ENCODE measurements at places on chromosomes 3 and 15.

DNA sequence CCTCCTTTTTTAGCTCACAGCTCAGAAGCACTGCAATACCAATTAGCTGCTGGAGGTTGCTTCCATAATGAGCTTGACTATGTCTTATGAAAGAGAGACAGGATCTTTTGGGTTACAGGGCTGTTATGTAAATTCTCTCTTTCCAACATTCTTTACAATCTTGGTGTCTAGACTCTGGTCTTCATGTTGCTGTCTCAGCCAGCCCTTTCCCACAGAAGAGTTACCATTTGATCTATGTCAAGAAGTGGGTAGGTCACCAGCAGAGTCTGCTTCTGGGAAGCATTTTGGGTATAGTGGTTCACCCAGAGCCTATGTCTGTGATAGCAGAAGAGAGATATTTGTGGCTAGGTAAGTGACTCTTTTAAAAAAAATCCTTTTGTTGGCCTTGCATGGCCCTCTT lies 234.5 kb downstream of the SATB1 start:
- no peak for DNase-seq

GRCh38 chr3:111676211-111677006 lies 81.3 kb upstream of the ZBED2 start:
- no peak for DNase-seq

DNA sequence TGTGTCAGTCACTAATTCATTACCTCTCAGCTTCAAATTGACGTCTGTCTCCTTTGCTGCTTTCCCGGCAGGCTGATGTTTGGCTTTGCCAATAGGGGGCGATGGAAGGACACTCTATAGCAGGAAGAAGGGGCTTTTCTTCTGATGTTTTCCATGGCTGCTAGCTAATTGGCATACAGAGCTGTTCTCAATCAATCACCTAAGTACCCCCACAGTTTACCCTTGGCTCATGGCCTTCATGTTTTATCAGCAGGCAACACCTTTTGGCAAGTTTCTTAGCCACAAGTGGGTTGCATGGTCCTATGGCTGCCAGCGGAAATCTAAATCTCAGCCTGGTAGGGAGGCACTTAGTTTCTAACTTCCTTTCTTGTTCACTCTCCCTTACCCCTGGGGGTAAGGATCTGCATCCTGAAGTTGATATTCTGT lies 45.0 kb downstream of the ESYT3 start:
- no peak for DNase-seq

GRCh38 chr15:78103406-78104118 lies 11.2 kb downstream of the SH2D7 start:
- DNase-seq, result no peak

DNA sequence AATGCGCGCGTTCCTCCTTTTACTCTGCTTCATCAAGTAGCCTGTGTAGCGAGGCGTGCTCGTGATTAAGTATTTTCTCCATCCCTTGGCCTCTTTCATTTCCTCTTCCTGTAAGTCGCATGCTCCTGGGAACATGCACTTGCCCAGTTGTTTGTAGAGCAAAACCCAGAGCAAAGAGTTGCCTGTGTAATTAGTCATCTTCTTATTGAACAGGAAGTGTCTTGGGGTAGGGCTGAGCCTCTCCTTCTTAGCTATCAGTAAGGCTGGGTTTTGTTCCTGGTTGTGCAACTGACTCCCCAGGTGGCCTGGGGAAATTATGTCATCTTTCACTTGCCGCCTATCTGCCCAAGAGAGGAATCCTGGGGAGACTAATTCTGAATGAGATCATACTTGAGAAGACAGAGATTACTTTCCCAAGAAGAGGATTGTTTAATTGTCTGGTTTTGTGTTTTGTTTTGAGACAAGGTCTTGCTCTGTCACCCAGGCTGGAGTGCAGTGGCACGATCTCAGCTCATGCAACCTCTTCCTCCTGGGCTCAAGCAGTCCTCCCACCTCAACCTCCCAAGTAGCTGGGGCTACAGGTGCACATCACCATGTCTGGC lies 14.9 kb downstream of the LIPH start:
- no peak for DNase-seq

GRCh38 chr15:39145854-39146625 lies 434.8 kb upstream of the THBS1 start:
- no peak for DNase-seq

- no peak for DNase-seq
Observed at GRCh38 chr3:33746416-33747116, 28.5 kb upstream of the CLASP2 start.
